ENCODE measurements at places on chromosomes 7 and 10.

GRCh38 chr7:22082553-22082885 lies 136.8 kb upstream of the CDCA7L start:
- no peak for DNase-seq

DNA sequence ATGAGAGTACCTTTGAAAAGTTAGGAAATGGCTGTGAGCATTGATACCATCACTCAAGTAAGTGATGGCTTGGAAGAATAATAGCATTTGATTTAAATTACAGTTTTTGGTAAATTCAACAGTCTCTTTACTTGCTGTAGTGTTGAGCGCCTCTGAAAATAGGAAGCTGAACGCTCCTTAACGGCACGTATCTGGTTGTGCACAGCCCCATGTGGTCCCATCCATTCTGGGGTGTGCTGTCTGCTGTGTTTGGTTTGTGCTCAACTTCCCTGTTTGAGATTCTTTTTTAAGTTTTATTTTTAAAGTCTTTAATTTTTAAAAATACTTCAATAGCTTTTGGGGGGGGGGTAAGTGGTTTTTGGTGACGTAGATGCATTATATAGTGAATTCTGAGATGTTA lies 51.5 kb downstream of the DNAJB6 start:
- DNase-seq, result no peak

DNA sequence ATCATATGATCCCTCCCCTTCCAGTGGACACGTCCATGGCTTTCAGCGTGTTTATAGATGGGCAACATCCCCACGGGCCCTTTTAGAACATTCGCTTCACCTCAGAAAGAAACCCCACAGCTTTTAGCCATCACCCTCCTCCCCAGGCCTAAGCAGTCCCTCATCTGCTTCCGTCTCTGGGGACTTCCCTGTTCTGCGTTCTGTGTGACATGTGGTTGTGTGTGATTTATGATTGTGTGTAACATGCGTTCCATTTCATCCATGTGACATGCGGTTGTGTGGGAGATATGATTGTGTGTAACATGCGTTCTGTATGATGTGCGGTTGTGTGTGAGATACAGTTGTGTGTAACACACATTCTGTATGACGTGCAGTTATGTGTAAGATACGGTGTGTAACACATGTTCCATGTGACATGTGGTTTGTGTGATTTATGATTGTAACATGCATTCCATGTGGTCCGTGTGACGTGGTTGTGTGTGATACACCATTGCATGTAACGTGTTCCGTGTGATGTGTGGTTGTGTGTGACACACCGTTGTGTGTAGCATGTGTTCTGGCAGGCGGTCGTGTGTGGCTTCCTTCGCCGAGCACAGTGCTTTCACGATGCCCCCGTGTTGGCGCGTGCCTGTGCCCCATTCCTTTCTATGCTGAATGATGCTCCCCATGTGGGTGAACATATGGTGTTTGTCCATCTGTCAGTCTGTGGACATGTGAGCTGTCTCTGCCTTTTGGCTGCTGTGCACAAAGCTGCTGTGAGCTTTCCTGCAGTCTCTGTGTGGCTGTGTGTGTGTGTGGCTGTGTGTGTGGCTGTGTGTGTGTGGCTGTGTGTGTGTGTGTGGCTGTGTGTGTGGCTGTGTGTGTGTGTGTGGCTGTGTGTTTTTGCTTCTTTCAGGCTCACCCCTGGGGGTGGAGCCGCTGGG lies 26.2 kb downstream of the PWWP2B start:
- DNase-seq, result no peak

- DNase-seq, result no peak
Observed at GRCh38 chr10:29610876-29611647, 23.7 kb downstream of the SVIL start.

DNA sequence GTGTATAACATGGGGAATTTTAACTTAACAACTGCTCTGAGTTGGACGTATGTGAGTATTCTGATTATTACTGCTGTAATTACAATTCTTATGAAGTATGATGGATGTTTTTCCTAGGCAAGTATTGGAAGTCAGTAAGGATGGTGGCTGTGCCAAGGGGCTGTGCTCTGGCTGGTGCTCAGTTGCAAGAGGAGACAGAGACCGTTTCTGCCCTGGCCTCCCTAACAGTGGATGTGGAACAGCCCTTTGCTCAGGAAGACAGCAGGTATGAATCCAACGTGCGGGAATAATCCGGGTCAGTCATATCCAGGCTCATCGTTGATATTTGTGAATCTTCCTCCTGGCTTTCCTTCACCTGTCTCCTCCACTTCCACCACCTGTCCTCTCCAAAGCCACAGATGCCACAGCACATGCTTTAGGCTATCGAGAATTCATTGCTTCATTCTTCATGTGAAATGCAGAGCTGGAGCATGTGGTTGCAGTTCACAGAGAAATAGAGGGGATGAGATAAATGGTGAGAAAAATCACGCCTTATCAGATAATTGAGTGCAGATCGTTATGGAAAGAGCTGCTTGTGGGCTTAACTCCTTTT lies 141.7 kb downstream of the TWIST1 start:
- DNase-seq, result no peak

DNA sequence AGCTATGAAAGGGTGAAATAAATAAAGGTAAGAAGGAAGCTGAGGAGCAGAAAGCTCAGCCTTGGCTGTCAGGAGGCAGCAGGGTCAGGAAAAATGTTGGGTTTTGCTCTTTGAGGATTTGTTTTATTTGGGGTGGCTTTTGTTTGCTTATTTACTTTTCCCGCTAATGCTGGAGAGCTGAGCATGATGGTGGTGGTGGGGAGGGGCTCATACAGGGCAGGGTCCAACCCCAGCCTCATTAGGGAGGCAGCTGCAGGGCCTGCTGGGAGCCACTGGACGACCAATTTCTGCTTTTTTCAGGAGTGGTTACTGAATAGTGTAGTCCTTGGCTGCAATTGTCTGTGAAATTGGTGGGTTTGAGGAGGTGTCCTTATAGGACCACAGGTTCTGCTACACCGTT lies 36.3 kb downstream of the CCM2 start:
- no peak for DNase-seq

DNA sequence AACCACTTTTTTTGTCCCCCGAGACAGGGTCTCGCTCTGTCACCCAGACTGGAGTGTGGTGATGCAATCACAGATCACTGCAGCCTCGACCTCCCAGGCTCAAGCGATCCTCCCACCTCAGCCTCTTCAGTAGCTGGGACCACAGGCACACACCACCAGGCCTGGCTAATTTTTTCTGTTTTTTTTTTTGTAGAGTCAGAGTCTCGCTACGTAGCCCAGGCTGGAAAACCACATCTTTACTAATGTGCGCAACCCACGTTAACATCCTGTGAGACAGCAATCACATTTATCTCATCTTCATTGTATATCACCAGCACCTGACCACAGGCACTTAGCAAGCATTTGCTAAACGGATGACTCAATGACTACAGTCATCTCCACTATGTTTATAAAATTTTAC lies 77.8 kb upstream of the ATP6V0A4 start:
- peak; percentile 80 for DNase-seq

- no peak for DNase-seq
Observed at GRCh38 chr10:64977915-64978314, 1456.7 kb downstream of the REEP3 start.

DNA sequence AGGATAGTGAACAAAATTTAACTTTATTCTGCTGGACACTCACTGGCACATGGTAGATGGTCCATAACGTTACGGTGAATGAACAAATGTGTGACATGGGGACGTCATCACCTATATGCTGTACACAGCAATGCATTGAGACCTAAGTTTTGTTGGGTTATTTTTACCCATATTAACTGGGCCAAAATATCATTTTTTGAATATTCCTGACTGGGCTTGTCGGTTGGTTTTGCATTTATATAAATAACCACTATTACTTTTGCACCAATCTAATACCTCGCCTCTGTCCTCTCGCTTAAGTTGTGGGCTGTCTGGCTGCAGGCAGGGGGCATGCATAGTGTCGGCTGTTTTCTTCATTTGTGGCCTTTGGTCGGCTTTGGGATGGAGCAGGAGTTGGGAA lies 161.7 kb downstream of the USP6NL start:
- no peak for DNase-seq

DNA sequence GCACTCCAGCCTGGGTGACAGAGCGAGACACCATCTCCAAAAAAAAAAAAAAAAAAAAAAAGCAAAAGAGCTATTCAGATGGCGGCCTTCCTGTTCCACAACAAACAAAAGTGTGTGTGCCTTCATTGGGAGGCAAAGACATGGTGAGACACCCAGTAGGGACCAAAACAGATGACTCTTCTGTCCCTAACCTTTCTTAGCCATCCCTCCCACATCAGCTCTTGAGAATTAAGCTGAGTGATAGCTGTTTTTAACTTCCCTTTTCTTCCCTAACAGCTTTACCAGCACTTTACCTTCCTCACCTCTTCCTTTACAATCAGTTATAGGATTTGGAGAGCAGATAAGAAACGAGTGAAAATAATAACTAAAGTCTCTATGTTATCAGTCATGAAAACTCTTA lies 48.2 kb downstream of the ARMH3 start:
- DNase-seq, result no peak

DNA sequence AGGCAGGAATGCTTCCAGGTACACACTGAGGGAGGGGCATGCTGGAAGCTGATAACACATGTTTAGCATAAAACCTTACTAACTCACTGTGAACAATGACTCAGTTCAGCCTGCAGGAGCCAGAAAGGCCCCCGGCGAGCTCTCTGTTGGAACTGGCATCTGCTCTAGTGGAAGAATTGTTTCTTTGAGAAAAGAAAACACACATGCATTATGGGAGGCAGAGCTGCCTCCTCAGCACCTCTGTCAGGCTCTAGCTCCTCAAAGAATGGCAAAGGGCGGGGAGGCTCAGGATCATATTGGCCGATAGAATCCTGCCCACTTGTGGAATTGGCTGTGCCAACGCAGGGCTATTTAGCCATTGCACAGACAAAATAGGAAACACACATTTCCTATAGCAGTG lies 338.3 kb downstream of the CXCL12 start:
- no peak for DNase-seq

DNA sequence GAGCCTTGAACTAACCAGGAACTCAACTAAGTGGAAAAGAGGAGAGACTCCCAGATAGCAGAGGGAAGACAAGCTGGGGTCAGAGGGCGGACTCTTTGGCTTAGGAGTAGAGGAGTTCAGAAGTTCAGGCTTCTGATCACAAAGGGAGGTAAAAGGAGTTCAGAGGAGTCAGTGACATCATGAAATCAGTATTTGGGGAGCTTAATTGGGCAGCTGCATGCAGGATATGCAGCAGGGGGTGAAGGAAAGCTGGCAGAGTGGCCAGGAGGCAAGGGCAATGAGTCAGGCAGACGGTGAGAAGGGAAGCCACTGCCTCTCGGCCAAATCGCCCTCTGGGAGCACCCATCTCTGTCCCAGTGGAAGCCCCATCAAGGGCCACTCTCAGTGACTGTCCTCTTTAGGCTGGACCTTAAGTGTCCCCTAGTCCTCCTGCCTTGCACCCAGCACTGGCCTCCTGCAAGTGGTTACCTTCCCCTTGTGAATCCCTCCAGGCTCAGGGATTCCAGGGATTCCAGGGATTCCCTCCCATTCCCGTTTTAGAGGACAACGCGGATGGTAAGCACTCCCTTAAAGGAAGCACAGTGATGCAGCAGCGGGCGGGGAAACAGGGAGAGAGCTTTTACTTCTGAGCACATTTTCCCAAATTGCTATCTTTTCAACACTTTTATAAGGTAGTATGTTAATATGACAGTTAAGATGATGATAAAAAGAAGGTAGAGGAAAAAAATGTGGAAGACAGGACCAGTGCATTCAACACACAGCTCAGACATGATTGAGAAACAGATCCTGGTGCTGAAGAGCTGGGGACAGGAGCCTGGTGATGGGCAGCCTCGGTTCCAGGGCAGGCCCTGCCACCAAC lies 72.6 kb downstream of the KCNMA1 start:
- DNase-seq, result no peak

GRCh38 chr10:31830887-31831286 lies 97.7 kb downstream of the ARHGAP12 start:
- no peak for DNase-seq

DNA sequence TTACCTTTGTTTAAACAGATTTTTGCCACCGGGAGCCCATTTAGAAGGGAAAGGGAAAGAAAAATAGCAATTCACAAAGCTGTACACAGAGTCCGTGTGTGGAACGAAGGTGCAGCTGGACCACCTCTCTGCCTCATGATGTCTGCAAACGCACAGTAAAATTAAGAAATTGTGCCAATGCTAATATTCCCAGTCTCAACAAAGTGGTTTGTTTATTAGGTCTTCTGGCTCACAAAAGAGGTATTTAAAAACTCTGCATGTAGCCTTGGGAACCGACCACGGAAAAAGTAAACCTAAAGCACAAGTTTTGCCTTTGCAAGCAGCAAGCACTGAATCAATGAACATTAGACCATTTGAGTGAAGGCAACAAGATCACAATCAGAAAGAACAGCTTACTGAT lies 57.7 kb downstream of the CREB3L2 start:
- no peak for DNase-seq

DNA sequence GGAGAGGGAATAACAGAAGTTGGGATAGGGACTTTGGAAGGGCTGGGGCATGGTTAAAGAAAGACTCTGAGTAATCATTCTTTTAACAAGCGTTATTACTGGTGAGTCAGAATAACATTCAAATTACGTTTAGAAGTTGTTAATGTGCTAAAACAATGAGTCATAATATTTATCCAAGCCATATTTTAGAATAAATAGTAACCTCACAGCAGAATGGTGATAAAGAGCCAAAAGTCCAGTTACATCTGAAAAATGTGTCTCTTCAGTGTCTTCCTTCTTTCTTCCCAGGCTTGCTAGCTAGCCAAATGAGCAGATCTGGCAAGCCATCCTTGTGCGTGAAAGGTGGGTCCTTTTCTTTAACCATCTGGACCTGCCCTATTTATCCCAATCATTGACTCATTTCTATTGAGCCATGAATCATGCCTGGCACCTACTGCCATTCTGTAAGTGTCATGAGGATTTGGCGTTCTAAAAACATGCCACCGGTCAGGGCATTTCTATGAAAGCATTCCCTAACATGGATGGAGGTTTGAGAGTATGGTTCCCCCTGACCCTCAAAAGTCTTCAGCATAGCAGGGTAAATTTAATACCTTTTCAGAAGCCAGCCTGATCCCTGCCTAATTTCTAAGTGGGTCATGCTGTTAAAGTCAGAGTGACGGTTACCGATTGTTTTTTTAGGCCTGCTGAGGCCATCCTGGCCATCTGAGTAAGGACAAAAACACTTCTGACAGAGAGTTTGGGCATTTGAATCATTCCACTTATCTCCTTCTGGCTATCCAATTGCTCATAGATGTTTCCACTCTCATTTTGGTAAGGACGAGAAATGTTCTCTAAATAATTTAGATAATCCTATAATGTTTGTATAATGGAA lies 26.9 kb downstream of the MYPN start:
- DNase-seq, result no peak

GRCh38 chr10:79258894-79259293 lies 88.4 kb upstream of the PPIF start:
- no peak for DNase-seq

DNA sequence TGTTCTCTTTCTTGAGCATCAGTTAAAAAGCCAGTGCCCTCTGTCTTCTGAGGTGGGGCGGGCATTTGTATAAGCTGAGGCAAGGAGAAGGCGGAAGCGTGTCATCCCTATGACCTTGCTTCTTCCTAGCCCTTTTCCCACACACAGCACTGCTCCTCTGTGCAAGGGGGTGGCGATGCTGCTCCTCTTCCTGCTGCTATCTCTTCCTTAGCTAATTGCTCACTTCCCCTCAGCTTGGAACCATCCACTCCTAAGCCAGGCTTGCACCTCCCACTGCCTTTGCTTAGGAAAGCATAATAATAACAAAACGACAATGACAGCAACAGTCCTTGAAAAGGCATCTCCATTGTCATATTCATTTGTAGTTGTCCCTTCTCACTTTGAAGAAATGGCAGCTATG lies 366.9 kb downstream of the PHTF2 start:
- DNase-seq, result no peak

GRCh38 chr10:114100848-114101741 lies 57.4 kb downstream of the ADRB1 start:
- DNase-seq, result no peak

GRCh38 chr10:110698782-110699201 lies 54.7 kb downstream of the RBM20 start:
- DNase-seq, result no peak

Measured in central memory CD4-positive, alpha-beta T cell (primary cell).